Activated T-helper 1 cell treated with anti-CD3 and anti-CD28 coated beads, Interleukin-12 subunit alpha, Interleukin-12 subunit beta, Interleukin-2, Interleukin-4 antibody, amounts not matched to agents 30 ng/mL and 10 ng/mL and 1 ng/mL, durations not matched to agents 14 hours and 24 hours and 36 hours (primary cell): ENCODE measurements at places on chromosomes 5 and 9.
A peak's percentile ranks its signal among the peaks of the same experiment; 100 is the strongest.

GRCh38 chr5:115377468-115378217, 81.2 kb upstream of the CCDC112 start:
- DNase-seq, result no peak
- H3K27me3 ChIP-seq, result peaks cover 3% of the 10 kb centered on the region
- no peak overlapping the region for H3K4me3 ChIP-seq
- no peaks in the 10 kb centered on the region for H3K36me3 ChIP-seq
- H3K4me1 ChIP-seq, result peaks cover 29% of the 10 kb centered on the region
- peak overlapping the region; percentile 5 for H3K27ac ChIP-seq

- H3K36me3 ChIP-seq, result peaks cover 24% of the 10 kb centered on the region
- H3K4me3 ChIP-seq, result peak overlapping the region; percentile 25
- H3K27ac ChIP-seq, result peak overlapping the region; percentile 82
- H3K4me1 ChIP-seq, result peaks cover 90% of the 10 kb centered on the region
- peak; percentile 45 for DNase-seq
Observed at GRCh38 chr9:89743216-89743572, 138.4 kb downstream of the GADD45G start.

- H3K27ac ChIP-seq, result no peak overlapping the region
- peaks cover 1% of the 10 kb centered on the region for H3K27me3 ChIP-seq
- H3K4me3 ChIP-seq, result no peak overlapping the region
- no peak for DNase-seq
Observed at GRCh38 chr9:98738741-98739140, 30.0 kb upstream of the GABBR2 start.

DNA sequence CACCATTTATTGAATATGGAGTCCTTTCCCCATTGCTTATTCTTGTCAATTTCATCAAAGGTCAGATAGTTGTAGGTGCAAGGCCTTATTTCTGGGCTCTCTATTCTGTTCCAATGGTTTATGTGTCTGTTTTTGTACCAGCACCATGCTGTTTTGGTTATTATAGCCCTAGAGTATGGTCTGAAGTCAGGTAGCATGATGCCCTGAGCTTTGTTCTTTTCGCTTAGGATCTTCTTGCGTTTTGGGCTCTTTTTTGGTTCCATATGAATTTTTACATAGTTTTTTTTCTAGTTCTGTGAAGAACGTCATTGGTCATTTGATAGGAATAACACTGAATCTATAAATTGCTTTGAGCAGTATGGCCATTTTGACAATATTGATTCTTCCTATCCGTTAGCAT, 40.2 kb upstream of the IFNE start:
- no peaks in the 10 kb centered on the region for H3K36me3 ChIP-seq
- no peak overlapping the region for H3K4me3 ChIP-seq
- no peaks in the 10 kb centered on the region for H3K4me1 ChIP-seq
- H3K27ac ChIP-seq, result no peak overlapping the region
- no peak for DNase-seq

GRCh38 chr5:80798633-80799032, 143.8 kb upstream of the DHFR start:
- DNase-seq, result no peak
- H3K36me3 ChIP-seq, result peaks cover 40% of the 10 kb centered on the region
- H3K4me1 ChIP-seq, result peaks cover 18% of the 10 kb centered on the region
- H3K27ac ChIP-seq, result no peak overlapping the region
- H3K4me3 ChIP-seq, result no peak overlapping the region

DNA sequence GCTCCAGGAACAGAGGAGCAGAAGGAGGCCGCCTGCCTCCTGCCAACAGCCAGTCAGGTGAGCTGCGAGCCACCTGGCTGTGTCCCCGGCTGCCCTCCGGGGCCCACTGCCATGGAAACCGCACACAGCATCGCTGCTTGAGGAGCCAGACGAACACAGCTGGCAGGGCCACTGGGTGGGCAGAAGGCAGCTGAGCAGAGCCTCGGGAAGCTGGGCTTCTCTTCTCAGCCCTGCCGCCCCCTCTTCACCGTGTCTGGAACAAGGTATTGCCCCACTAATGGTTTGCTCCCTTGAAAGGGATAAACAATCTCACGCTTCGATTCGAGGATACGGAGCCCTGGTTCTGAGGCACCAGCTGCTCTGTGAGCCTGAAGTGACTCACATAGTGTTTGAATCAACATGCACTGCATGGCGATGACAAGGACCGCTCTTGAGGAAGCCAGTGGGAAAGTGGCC, 63.7 kb upstream of the RUFY1 start:
- no peak overlapping the region for H3K27ac ChIP-seq
- no peak overlapping the region for H3K4me3 ChIP-seq
- H3K27me3 ChIP-seq, result peaks cover 7% of the 10 kb centered on the region
- H3K4me1 ChIP-seq, result no peaks in the 10 kb centered on the region
- DNase-seq, result no peak
- H3K36me3 ChIP-seq, result no peaks in the 10 kb centered on the region

DNA sequence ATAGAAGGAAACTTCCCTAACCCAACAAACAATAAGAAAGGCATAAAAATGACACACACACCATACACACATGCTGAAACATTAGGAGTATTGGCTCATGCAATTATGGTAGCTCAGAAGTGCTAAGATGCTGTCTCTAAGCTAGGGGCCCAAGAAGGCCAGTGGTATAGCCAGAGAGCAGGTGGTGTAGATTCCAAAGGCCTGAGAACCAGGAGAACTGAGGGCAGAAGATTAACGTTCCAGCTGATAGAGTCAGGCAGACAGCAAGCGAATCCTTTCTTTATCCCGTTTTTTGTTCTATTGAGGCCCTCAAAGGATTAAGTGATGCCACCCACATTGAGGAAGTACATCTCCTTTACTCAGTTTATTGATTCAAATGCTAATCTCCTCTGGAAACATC, 262.9 kb downstream of the EPB41L4A start:
- H3K27ac ChIP-seq, result no peak overlapping the region
- no peak for DNase-seq
- H3K36me3 ChIP-seq, result no peaks in the 10 kb centered on the region
- peaks cover 8% of the 10 kb centered on the region for H3K27me3 ChIP-seq
- H3K4me1 ChIP-seq, result peaks cover 11% of the 10 kb centered on the region

- H3K36me3 ChIP-seq, result no peaks in the 10 kb centered on the region
- DNase-seq, result no peak
- H3K27me3 ChIP-seq, result no peaks in the 10 kb centered on the region
- H3K4me3 ChIP-seq, result no peak overlapping the region
Observed at GRCh38 chr9:86788456-86788855, 158.8 kb downstream of the GAS1 start.
